ENCODE measurements at places on chromosomes 2 and 18. TPM values are rescaled to one million over a fixed set of nuclear protein-coding genes. Genes with fewer than 3 reads are reported as not detected.

- H3K4me3 ChIP-seq = no peak overlapping the region
- no peak overlapping the region for H3K27ac ChIP-seq
- H3K27me3 ChIP-seq = no peaks in the 10 kb centered on the region
- H3K36me3 ChIP-seq = no peaks in the 10 kb centered on the region
Observed at GRCh38 chr18:24052053-24052452, 37.5 kb downstream of the TTC39C start.

GRCh38 chr2:28164280-28164801 lies 228.3 kb upstream of the FOSL2 start:
- peaks cover 14% of the 10 kb centered on the region for H3K4me1 ChIP-seq
- no peaks in the 10 kb centered on the region for H3K27me3 ChIP-seq
- H3K36me3 ChIP-seq = no peaks in the 10 kb centered on the region
- no peak overlapping the region for H3K4me3 ChIP-seq
- DNase-seq = no peak
- H3K27ac ChIP-seq = peak overlapping the region; percentile 16

- H3K27ac ChIP-seq = peak overlapping the region; percentile 95
- H3K36me3 ChIP-seq = no peaks in the 10 kb centered on the region
- peak overlapping the region; percentile 90 for H3K4me3 ChIP-seq
- H3K4me1 ChIP-seq = no peaks in the 10 kb centered on the region
- no peaks in the 10 kb centered on the region for H3K27me3 ChIP-seq
Observed at GRCh38 chr2:9206991-9207640, 504 bp downstream of the ASAP2 start.

- no peaks in the 10 kb centered on the region for H3K36me3 ChIP-seq
- no peaks in the 10 kb centered on the region for H3K4me1 ChIP-seq
- H3K27me3 ChIP-seq = no peaks in the 10 kb centered on the region
- H3K27ac ChIP-seq = no peak overlapping the region
Observed at GRCh38 chr2:100731535-100731981, 88.4 kb upstream of the NPAS2 start.

DNA sequence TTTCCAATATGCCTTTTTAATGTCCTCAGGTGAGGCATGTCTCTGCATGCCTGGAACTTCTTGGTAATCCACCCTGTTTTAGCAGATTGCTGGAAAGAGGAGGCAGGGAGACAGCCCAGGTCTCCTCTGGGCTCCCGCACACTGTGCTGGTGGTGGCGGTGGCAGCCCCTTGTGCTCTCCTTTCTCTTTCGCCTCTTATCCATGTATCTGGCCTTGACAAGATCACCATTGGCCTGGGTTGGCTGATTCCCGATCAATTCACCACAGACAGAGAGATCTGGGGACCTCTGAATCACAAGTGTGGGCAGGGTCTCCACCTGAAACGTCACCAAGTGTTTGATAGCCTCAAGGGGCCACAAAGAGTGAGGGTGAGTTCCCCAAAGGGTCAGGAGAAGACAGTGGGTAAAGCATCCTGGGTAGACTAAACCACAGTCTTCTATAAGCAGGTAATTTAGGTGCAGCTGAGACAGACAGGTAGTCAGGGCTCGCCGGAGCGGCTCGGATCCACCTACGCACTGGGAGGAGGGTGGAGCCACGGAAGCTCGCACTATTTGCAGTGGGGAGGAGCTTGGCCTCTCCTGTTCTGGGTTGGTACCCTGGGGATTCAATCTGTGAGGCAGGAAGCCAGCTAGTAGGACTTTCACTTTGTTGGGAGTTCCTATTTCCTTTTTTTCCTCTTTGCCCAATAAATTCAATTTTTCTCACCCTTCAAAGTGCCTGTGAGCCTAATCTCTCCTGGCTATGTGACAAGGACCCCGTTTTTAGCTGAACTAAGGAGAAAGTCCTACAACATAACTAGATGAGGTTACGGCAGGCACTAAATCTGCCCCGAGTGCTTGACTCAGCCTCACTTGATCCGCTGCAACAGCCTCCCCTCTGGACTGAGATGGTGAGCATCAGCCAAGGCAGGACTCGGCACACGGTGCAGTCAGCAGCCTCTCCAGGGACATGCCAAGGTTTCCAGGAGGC lies 57.6 kb downstream of the SLC4A3 start:
- peaks cover 5% of the 10 kb centered on the region for H3K4me1 ChIP-seq
- H3K4me3 ChIP-seq = peak overlapping the region; percentile 33
- peak overlapping the region; percentile 79 for H3K27ac ChIP-seq
- H3K27me3 ChIP-seq = no peaks in the 10 kb centered on the region
- DNase-seq = peak; percentile 79

DNA sequence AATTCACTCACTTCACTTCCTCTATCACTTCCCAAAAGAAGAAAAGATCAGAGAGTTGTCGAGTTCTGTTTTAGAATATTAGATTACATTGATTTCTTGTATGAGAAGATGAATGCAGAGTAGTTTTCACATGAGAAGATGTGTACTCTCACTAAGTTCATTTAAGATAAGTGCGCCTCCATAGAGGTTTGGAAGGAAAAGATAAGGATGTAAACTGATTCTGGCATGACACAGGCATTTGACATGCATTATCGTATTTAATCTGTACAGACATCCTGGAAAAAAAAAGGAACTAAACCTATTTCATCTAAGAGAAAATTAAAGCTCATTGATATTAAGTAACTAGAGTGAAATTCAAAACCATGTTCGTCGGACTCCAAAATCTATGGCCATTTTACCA lies 152.2 kb upstream of the CRIM1 start:
- no peak overlapping the region for H3K27ac ChIP-seq
- no peaks in the 10 kb centered on the region for H3K27me3 ChIP-seq
- no peaks in the 10 kb centered on the region for H3K4me1 ChIP-seq
- no peak for DNase-seq
- no peaks in the 10 kb centered on the region for H3K36me3 ChIP-seq
- no peak overlapping the region for H3K4me3 ChIP-seq

GRCh38 chr2:218391202-218391601 lies 8.5 kb upstream of the CTDSP1 start:
- no peaks in the 10 kb centered on the region for H3K27me3 ChIP-seq
- H3K36me3 ChIP-seq = no peaks in the 10 kb centered on the region
- H3K4me1 ChIP-seq = peaks cover 3% of the 10 kb centered on the region

GRCh38 chr2:152098496-152099366 lies at the start of gene CACNB4:
TSS of gene CACNB4 (minus strand) at chr2:152099044.
- H3K27me3 ChIP-seq = no peaks in the 10 kb centered on the region
- peaks cover 5% of the 10 kb centered on the region for H3K4me1 ChIP-seq
- peak within 1 kb of the TSS; percentile 39 for H3K4me3 ChIP-seq
- peak; percentile 20 for DNase-seq

GRCh38 chr18:73840319-73840945 lies 307.2 kb downstream of the FBXO15 start:
- H3K4me3 ChIP-seq = no peak overlapping the region
- no peaks in the 10 kb centered on the region for H3K36me3 ChIP-seq
- no peaks in the 10 kb centered on the region for H3K27me3 ChIP-seq
- H3K4me1 ChIP-seq = no peaks in the 10 kb centered on the region
- no peak overlapping the region for H3K27ac ChIP-seq

DNA sequence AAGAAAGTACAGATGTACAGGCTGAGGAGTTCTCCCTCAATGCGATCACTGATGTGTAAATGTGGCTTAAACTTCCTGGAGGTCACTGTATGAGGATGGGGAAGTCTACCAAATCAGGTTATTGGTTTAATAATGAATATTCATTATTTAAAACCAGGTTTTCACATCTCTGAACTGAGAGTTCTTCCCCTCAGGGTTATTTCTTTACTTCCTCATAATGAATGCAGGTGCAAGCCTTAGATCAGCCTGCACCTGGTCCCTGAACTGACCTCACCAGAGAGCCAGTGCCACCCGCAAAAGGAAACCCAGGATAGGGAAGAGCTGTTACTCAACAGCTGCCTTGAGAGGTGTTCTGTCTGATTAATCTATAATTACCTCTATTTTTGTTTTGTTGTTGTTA lies 369.0 kb downstream of the EPHA4 start:
- no peaks in the 10 kb centered on the region for H3K27me3 ChIP-seq
- no peaks in the 10 kb centered on the region for H3K36me3 ChIP-seq
- H3K4me1 ChIP-seq = no peaks in the 10 kb centered on the region
- no peak overlapping the region for H3K27ac ChIP-seq

GRCh38 chr18:46246101-46246500 lies 141.9 kb downstream of the HAUS1 start:
- no peak for DNase-seq
- H3K4me1 ChIP-seq = peaks cover 1% of the 10 kb centered on the region
- H3K27me3 ChIP-seq = no peaks in the 10 kb centered on the region
- no peaks in the 10 kb centered on the region for H3K36me3 ChIP-seq
- no peak overlapping the region for H3K27ac ChIP-seq

- no peak overlapping the region for H3K4me3 ChIP-seq
- no peaks in the 10 kb centered on the region for H3K36me3 ChIP-seq
- DNase-seq = no peak
- no peaks in the 10 kb centered on the region for H3K27me3 ChIP-seq
Observed at GRCh38 chr2:166090908-166091307, 36.9 kb downstream of the SCN1A start.

GRCh38 chr18:36633961-36634412 lies 194.8 kb downstream of the TPGS2 start:
- H3K4me1 ChIP-seq = no peaks in the 10 kb centered on the region
- no peaks in the 10 kb centered on the region for H3K36me3 ChIP-seq
- no peak overlapping the region for H3K4me3 ChIP-seq
- no peaks in the 10 kb centered on the region for H3K27me3 ChIP-seq
- no peak for DNase-seq

DNA sequence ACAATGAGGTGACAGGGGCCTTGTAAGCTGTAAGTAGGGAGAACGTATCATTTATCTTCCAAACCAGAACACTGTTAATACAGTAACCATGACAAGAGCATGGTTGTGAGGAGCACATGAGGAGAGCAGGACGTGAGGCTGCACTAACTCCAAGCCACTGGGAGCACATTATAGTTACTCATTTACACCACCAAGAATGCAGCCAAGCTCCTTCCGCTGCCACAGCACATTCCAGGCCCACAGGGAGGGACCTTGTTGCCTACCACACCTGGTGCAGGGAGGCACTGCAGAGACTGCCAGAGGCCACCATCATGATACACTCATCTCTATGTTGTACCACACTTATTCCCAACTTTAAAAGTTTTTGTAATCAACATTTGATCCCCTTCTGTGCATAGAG lies 13.5 kb upstream of the SFXN5 start:
- DNase-seq = no peak
- no peak overlapping the region for H3K27ac ChIP-seq
- H3K4me1 ChIP-seq = no peaks in the 10 kb centered on the region
- H3K27me3 ChIP-seq = no peaks in the 10 kb centered on the region
- H3K36me3 ChIP-seq = no peaks in the 10 kb centered on the region
- no peak overlapping the region for H3K4me3 ChIP-seq

- peaks cover 2% of the 10 kb centered on the region for H3K4me1 ChIP-seq
- H3K4me3 ChIP-seq = no peak overlapping the region
- no peaks in the 10 kb centered on the region for H3K27me3 ChIP-seq
- DNase-seq = no peak
Observed at GRCh38 chr2:242031481-242032019, 162.0 kb downstream of the RTP5 start.

DNA sequence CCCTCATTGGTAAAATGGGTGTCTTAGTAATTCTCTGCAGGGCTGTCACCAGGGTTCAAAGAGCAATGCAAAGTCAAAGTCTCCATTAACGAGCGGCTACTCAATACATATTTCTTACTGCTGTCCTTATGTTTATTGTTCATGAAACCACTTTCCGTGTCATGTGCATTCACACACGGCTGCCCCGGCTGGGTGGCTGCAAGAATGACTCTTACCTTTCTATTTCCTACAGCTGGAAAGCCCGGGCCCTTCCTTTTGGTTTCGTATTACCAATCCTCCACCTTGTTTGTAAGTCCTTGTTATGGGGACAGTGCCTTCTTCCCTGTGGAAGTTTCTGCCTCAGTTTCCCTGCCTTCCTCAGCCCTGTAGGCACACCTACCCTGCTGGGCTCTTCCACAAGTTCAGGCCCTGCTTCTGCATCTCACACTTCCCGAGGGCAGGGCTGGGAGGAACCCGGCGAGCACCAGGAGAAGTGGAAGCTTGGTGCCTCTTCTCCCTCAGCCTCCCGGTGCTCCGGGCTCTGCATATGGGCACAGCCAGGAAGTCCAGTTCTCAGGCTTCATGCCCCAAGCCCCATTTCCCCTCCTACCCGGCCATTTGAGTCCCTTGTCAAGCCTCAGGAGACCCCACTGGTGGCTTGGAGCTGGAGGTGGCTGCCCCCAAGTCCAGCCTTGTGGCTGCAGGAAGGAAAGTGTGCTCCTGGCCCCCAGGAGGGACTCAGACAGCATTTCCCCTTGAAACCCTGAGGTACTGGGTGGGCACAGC lies 18.7 kb upstream of the ACKR3 start:
- H3K27ac ChIP-seq = no peak overlapping the region
- H3K36me3 ChIP-seq = no peaks in the 10 kb centered on the region
- no peaks in the 10 kb centered on the region for H3K27me3 ChIP-seq
- no peak for DNase-seq
- H3K4me3 ChIP-seq = no peak overlapping the region

DNA sequence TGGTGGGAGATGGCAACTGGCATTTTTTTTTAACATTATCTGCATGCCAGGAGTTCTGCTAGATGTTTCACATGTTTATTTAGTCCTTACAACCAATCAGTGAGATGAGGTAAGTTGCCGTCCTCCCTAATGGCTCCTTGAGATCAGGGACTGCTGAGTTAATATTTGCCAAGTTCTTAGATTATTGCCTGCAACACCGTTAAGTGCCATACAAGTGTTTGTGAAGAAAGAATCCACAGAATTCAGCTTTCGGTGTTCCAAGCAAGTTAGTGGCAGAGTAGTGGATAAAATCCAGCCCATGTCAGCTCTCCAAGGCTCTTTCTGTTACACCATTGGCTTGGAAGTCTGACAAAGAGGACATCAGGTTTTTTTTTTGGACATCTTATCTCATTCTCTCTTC lies 95.9 kb downstream of the C1QL2 start:
- no peaks in the 10 kb centered on the region for H3K4me1 ChIP-seq
- no peak for DNase-seq
- H3K36me3 ChIP-seq = no peaks in the 10 kb centered on the region
- no peak overlapping the region for H3K27ac ChIP-seq
- no peaks in the 10 kb centered on the region for H3K27me3 ChIP-seq
- no peak overlapping the region for H3K4me3 ChIP-seq

GRCh38 chr18:75247611-75248421 lies 37.2 kb downstream of the TSHZ1 start:
- peaks cover 35% of the 10 kb centered on the region for H3K4me1 ChIP-seq
- H3K27me3 ChIP-seq = no peaks in the 10 kb centered on the region
- peak overlapping the region; percentile 39 for H3K4me3 ChIP-seq
- H3K27ac ChIP-seq = peak overlapping the region; percentile 84
- DNase-seq = no peak

The CD28 gene
- total RNA-seq = 2.6 TPM

The SPAST gene
- total RNA-seq = 21.6 TPM

The CCDC141 gene
- 0.35 TPM for total RNA-seq

The SLC9A4 gene
- total RNA-seq = not detected

The MARS2 gene
- total RNA-seq = 3.5 TPM

The KCNG2 gene
- total RNA-seq = 0.17 TPM

The DYNAP gene
- not detected for total RNA-seq

The CRYGD gene
- total RNA-seq = 2.0 TPM

The AKAIN1 gene
- total RNA-seq = not detected

The OTOS gene
- not detected for total RNA-seq

The KIF1A gene
- 1.2 TPM for total RNA-seq

The ZEB2 gene
- total RNA-seq = 55.3 TPM

The RAB31 gene
- total RNA-seq = 175 TPM

The PHOSPHO2 gene
- total RNA-seq = 5.8 TPM

The GREB1L gene
- 12.2 TPM for total RNA-seq

The KRTCAP3 gene
- 7.6 TPM for total RNA-seq

The ABCA12 gene
- not detected for total RNA-seq

The MDH1B gene
- 1.7 TPM for total RNA-seq

The SLC4A5 gene
- 4.8 TPM for total RNA-seq

The COL4A3 gene
- 0.47 TPM for total RNA-seq

The POTEC gene
- total RNA-seq = not detected

The PLCD4 gene
- total RNA-seq = 1.5 TPM

The VWA3B gene
- total RNA-seq = 2.9 TPM

The ANKRD30BL gene
- total RNA-seq = 1.1 TPM

The MYOM1 gene
- 3.8 TPM for total RNA-seq

Measured in ovary (tissue), 10 donors.